ENCODE measurements at places on chromosomes 13 and 19. TPM values are rescaled to one million over a fixed set of nuclear protein-coding genes. Genes with fewer than 3 reads are reported as not detected.

The BEST2 gene
- total RNA-seq, result 0.48 TPM

The ELAVL3 gene
- not detected for total RNA-seq

The SMIM44 gene
- total RNA-seq, result 0.60 TPM

The PNMA8C gene
- total RNA-seq, result 0.05 TPM

The MISP3 gene
- total RNA-seq, result 0.37 TPM

All from HT-29 (cell line).